ENCODE measurements at places on chromosomes 1 and 21.

GRCh38 chr1:180241716-180242544 lies 11.9 kb downstream of the LHX4 start:
- DNase-seq: no peak

DNA sequence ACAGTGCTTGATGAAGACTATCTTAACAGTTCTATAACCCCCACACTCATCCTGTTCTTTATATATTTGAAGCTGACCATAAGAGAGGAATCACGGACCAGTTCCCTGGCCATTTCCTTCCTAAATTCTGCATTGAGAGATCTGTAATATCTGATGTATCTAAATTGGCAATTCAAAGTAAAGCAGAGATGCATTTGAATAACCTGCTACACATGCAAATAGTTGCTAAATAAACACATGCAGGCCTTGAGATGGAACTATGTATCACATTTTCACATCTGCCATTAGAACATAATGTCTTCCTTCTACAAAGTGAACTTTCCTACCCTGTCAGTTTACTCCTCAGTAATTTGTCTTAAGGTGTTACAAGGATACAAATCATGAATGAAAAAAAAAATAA lies 20.4 kb upstream of the PGBD2 start:
- DNase-seq: no peak

GRCh38 chr1:212955961-212956620 lies 5.8 kb downstream of the VASH2 start:
- DNase-seq: no peak

- no peak for DNase-seq
Observed at GRCh38 chr1:14740016-14740415, 141.5 kb downstream of the KAZN start.

DNA sequence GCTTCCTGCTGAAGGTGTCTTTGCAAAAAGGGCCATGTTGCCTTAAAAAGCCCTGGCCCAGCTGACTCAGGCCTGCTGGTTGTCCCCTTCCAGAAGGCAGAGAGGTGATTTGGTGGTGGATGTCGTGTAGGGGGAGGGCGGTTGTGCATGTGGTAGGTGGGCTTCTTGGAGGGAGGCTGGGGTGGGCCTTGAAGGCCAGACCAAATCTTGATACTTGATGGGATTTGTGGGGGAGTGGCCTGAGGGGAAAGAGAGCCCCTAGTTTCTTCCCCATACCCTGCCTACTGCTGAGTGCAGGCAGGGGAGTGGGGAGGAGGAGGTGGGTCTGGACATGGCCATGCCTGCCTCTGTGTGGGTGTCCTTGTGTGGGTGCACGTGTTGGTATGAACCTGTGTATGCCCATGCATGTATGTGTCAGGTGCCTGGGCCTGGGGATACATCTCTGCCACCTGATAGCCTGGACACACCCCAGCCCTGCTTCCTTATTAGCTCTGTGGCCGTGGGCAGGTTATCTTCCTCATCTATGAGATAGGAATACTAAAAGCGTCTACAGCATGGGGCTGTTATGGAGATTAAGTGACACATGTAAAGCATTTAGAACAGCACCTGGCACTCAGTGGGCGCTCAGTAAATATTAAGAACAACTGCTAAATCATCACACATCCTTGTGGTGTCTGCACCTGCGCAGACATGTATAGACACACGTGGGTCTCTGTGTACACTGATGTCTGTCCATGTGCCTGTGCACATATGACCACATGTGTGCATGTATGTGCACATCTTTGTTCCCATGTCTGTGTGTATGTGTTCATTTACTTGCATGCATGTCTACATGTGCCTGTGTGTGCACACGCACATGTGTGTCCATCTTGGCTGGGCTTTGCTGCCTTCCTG lies 17.0 kb downstream of the FAM151A start:
- no peak for DNase-seq

GRCh38 chr1:93440272-93440671 lies 7.6 kb upstream of the FNBP1L start:
- DNase-seq: no peak

GRCh38 chr1:158516966-158517365 lies 37.2 kb downstream of the OR6Y1 start:
- DNase-seq: no peak

- DNase-seq: no peak
Observed at GRCh38 chr1:39089931-39090521, 63.9 kb downstream of the NDUFS5 start.

GRCh38 chr1:201714542-201715329 lies 114.2 kb upstream of the IPO9 start:
- peak; percentile 95 for DNase-seq

DNA sequence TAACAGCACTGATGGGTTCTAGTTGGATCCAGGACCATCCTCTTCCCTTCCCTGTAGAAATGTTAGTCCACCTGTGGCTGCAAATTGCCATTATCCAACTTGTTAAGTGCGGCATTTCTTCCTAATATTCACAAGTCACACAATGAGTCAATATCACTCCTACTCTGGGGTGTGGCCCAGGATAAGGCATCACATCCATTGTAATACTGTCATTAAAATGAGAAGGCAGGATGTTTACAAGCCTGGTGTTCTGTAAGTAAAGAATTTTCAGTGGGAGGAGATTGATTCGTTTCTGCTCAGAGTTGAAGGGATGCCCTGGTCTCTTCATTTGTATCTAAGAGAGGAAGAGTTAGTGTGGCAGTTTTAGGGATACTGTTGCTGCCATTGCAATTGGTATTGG lies 18.1 kb upstream of the ARHGAP29 start:
- no peak for DNase-seq

DNA sequence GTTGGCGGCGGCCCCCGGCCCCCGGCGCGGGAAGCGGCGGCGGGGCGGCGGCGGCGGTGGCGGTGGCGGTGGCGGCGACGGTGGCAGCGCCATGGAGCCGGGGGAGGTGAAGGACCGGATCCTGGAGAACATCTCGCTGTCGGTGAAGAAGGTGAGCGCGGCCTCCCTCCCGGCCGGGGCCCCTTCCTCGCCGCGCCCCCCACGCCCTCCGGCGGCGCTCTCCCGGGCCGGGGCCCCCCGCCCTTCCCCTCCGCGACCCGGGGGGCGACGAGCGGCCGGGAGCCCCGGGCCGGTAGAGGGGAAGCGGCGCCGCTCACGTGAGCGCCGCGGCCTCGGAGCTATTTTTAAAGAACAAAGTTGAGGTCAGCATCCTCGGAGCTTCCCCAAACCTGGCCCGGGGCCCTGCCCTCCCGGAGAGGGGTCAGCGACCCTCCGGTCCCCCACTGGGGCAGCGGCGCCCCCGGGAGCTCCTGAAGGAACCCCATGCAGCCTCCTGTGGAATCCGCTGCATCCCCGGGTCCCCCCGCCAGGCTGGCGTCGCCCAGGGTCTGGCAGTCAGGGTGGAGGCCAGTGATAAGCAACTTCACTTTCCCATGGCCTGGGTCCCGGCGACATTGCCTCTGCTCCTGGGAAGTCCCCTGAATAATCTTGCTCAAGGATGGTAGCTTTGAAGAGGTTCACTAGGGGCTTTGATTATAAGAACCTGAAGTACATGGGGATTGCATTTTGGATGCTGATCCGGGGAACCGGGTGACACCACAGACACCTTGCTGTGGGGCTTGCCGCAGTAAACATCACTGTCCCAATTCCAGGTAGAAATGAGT lies 560 bp downstream of the PLEKHM2 start:
- no peak for DNase-seq

GRCh38 chr1:173355281-173356031 lies 121.7 kb upstream of the PRDX6 start:
- no peak for DNase-seq

GRCh38 chr1:246580497-246581370 lies 14.5 kb downstream of the CNST start:
- no peak for DNase-seq

DNA sequence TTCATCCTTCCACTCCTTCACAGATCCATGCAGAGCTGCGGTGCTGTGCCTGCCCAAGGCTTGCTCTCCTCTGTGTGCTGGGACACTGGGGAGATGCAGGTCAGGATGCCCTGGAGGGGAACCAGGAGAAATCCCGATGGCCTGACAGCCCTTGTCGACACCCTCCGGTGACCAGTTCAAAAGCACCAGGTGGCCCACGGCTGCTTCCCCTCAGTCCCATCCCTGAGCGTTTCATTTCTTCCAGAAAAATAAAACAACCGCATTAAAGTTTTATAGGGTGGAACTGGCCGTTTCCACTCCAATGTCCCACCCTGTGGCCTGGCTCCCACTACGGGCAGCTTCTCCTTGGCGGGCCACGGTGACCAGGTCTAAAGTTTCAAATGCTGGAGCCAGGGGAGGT lies 48.3 kb downstream of the SLC66A1 start:
- DNase-seq: no peak

DNA sequence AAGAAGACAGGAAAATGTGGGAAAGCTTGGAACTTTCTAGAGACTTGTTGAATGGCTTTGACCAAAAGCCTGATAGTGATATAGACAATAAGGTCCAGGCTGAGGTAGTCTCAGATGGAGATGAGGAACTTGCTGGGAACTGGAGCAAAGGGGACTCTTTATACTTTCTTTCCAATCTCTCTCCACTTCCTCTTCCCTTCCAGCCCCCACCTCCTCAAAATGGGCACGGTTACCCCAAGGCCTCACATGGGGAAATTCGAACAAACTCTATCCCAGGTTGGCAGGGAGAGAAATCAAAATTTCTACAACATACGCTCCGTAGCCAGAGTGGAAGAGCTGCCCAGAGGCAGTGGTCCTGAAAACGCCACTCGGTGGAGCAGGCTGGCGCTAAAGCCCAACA lies 15.2 kb downstream of the PPT1 start:
- DNase-seq: no peak

- no peak for DNase-seq
Observed at GRCh38 chr1:32754317-32755097, 51.9 kb upstream of the SYNC start.

- DNase-seq: no peak
Observed at GRCh38 chr21:34813266-34813894, 144.6 kb downstream of the CLIC6 start.

GRCh38 chr1:208213786-208214185 lies 30.4 kb downstream of the PLXNA2 start:
- no peak for DNase-seq

DNA sequence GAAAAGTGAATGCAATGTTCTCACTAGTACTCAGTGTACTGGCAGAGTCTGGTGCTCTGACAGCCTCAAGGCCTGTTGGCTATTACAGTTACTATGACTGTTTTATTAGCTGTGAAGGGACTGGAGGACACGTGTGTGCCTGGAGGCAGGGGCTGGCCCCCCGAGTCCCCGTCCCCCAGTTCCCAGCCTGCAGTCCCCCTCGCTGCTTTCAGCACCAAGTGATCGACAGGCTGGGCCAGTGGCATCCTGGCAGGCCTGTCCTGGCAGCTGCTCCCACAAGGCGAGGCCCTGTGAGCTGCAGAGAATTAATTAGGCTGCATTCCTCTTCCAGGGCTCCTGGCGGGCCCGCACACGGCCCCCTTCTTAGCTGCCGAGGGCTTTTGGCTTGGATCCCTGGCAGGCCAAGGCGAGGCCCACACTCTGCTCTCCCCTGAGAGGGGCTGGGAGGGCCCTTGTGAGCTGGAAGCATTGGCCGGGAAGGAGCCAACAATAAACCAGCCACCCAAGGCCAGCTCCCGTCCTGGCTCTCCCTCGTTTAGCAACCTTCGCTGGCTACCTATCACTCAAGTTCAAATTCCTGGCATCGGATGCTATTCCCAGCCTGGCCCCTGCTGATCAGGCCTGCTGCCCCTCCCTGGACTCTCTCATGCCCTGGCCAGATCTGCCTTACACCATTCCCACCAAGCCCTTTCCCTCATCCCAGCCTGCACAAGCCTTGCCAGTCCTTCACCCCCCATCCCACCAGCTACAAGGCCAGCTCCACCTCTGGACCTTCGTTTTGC lies 9.8 kb downstream of the EDN2 start:
- no peak for DNase-seq

DNA sequence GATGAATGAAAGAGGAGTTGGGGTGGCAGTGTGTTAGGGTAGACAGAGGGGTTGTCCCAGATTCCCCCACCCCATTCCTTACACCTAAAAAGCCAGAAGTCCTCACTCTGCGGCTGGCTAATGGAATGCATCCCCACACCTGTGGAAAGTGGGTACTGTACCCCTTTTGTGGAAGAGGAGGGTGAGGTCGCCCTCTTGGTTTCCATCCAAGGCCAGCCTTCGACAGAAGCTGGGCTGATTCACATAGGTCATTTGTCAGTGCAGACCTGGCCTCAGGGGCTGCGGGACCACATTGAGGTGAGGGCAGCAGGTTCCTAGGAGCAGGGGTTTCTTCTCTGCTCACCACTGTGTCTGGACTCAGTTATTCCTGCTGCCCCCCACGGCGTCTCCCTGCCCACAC lies 671.6 kb downstream of the MATN1 start:
- no peak for DNase-seq

DNA sequence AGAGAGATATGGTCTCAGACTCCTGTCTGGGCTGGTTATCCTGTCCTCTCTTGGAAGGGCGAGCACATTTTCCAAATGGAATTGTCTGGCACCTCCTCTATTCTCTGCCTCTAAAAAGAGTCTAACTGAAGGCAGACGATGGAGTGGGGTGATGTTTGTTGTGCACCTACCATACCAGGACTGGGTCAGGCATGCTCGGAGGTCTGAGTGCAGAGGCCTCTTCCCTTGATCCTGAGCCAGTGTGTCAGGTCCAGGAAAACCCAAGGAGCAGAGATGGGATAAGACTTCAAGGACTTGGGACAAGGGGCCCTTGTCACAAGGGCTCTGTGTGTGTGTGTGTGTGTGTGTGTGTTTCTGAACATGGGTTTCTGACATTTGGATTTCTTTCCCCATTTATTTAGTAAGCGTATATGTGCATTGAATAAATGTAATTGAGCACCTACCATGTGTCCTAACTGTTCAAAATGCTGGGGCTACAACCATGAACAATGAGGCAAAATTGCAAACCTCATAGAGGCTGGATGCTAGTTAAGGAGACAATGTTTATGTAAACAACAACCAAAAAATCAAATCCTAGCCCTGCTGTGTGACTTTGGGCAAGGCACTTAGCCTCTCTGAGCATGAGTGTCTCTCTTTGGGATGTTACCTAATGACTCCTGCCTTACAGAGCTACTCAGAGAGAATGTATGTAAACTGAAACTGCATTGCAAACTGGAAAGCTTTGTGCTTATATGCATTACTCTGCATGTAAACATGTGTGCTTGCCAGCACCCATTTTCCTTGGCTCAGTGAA lies 276.3 kb downstream of the FOXD2 start:
- DNase-seq: no peak

DNA sequence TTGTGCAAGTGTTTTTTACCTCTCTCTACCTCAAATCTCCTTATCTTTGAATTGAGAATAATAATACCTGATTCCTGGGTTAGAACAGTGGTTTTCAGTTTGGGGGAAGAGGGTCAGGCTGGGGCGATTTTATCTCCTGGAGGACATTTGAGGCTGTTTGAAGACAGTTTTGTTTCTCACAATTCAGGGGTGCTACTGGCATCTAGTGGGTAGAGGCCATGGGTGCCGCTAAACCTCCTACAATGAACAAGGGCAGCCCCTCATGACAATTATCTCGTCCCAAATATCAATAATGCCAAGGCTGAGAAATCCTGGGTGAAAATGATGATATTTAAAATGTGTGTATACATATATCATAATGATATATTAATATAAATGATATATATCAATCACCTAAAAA lies 139.1 kb upstream of the USH2A start:
- no peak for DNase-seq

DNA sequence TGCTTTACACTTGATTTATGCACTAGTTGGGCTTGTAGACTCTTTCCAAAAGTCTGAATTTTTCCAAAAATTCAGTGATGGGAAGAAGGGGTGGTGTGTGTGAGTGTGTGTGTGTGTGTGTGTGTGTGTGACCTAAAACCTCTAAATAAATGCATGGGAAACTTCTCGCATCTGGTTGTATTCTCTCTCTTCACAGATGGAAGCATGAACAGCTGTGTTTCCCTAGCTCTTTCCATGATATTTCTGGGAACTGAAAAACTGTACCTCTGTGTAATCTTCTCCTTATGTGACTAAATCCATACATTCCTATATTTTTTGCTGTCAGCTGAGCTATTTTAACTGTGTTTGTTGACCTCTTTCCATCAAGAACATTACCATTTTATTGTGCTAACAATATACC lies 26.2 kb upstream of the CYYR1 start:
- no peak for DNase-seq
